ENCODE measurements at places on chromosomes 7 and 10.
A peak's percentile ranks its signal among the peaks of the same experiment; 100 is the strongest.

GRCh38 chr7:69602522-69602921 is 4.2 kb downstream of the AUTS2 start:
- no peak for DNase-seq

- DNase-seq, result no peak
These were observed 195.8 kb upstream of the FAM3C start for GRCh38 chr7:121591926-121592325.

GRCh38 chr7:135666156-135666555 is 3.8 kb downstream of the STMP1 start:
- DNase-seq, result no peak

GRCh38 chr7:128831994-128832879 is 2.0 kb downstream of the FLNC start:
- no peak for DNase-seq

GRCh38 chr10:12928571-12928970 is 72.9 kb downstream of the CCDC3 start:
- no peak for DNase-seq

DNA sequence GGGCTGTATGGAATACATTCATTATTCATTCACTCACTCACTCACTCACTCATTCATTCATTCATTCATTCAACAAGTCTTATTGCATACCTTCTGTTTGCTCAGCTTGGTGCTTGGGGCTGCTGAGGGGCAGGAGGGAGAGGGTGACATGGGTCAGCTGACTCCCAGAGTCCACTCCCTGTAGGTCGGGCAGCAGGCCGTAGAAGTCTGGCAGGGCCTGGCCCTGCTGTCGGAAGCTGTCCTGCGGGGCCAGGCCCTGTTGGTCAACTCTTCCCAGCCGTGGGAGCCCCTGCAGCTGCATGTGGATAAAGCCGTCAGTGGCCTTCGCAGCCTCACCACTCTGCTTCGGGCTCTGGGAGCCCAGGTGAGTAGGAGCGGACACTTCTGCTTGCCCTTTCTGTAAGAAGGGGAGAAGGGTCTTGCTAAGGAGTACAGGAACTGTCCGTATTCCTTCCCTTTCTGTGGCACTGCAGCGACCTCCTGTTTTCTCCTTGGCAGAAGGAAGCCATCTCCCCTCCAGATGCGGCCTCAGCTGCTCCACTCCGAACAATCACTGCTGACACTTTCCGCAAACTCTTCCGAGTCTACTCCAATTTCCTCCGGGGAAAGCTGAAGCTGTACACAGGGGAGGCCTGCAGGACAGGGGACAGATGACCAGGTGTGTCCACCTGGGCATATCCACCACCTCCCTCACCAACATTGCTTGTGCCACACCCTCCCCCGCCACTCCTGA is 2.4 kb downstream of the EPO start:
- no peak for DNase-seq

- DNase-seq, result no peak
These were observed 42.6 kb downstream of the CDK6 start for GRCh38 chr7:92793656-92794205.

- no peak for DNase-seq
These were observed 668.3 kb downstream of the IPMK start for GRCh38 chr10:57599440-57599839.

DNA sequence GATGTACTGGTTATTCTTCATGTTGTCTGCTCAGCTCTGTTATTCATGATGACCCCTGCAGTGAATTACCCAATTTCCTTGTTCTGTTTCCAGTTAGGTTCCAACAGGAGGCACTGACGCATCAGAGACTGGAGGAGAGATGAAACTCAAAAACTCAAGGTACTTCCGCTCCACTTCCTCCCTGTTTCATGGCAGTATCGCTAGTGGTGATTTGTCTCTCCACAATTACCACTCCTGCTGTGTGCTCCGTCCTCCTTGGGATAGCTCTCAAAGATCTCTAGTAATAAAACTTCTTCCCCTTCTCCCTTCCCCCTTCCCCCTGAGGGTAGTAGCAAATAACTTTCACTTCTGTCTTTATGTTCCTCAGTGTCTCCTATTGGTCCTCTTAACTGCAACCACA is 107.4 kb upstream of the ABCB5 start:
- DNase-seq, result no peak

DNA sequence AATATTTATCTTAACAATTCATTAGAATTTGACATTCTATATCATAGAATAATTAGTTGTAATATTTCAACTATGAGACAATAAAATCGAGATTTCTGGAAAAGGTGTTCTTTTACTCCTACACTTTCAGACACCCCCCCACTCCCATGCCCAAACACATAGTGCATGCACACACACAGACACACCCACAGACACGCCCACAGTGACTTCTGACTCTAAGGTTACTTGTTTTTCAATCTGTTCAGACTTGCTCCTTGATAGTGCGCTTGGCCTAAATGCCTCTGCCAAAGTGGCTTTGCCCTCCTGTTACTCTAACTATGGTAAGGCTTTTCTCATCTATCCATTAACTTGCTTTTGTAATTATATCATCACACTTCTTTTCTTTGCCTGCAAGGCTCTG is 144.0 kb upstream of the PPP1R3A start:
- DNase-seq, result no peak

DNA sequence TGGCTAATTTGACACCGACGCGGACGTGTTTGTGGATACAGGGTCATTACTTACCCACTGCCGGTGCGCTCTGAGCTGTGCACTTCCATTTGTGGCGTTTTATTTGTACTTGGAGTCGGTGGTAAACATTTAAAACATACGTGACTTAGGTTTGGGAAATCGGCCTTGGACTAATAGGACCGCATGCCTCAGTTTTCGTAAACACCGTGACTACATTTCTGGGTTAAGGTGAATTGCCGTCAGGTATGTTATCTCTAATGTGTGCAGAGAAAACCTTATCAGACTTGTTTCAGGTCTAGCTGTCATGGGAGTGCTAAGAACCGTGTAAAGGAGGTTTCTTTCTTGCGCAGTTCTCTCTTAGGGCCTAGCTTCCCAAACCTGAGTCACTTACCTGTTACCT is 51.7 kb upstream of the NCF1 start:
- DNase-seq, result no peak

- DNase-seq, result no peak
These were observed 81.5 kb downstream of the RHOBTB1 start for GRCh38 chr10:60862517-60862916.

- no peak for DNase-seq
These were observed 117.5 kb downstream of the CDK14 start for GRCh38 chr7:90713628-90714027.

GRCh38 chr10:91632671-91633550 is at the start of gene PPP1R3C:
TSS of gene PPP1R3C (minus strand) at chr10:91633071. CDS start at chr10:91632969, 102 bp downstream.
- DNase-seq, result no peak

GRCh38 chr7:27112955-27113949 is 10.8 kb upstream of the HOXA2 start:
- DNase-seq, result no peak

GRCh38 chr10:76492026-76492425 is 1060.6 kb downstream of the LRMDA start:
- DNase-seq, result peak; percentile 49

- no peak for DNase-seq
These were observed 60.7 kb upstream of the SLC13A1 start for GRCh38 chr7:123260428-123260960.

DNA sequence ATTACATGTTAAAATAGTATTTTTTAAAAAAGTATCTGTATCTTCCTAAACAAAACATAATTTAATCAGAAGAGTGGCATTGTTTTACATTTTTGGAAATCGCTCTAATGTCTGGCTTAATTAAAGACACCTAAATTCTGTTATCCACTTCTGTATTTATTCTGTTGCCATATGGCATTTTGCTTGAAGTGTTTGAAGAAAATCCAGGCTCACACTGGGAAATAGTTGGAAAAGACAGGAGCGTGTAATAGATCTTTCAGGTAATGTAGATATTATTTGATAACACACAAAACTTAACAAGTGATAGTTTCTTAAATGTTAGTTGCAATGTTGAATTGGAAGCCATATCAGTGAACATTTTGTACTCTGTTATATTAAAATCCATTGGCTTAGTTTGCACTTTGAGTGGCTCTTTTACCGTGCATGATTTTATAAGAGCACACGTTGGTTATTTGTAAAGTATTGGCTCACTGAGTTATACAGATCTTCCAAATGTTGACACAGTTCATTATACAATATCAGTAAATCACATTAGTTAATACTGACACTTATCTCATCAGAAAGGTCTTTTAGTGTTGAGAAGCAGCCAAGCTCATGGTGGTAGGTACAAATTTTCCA is 128.4 kb upstream of the NPVF start:
- DNase-seq, result no peak

DNA sequence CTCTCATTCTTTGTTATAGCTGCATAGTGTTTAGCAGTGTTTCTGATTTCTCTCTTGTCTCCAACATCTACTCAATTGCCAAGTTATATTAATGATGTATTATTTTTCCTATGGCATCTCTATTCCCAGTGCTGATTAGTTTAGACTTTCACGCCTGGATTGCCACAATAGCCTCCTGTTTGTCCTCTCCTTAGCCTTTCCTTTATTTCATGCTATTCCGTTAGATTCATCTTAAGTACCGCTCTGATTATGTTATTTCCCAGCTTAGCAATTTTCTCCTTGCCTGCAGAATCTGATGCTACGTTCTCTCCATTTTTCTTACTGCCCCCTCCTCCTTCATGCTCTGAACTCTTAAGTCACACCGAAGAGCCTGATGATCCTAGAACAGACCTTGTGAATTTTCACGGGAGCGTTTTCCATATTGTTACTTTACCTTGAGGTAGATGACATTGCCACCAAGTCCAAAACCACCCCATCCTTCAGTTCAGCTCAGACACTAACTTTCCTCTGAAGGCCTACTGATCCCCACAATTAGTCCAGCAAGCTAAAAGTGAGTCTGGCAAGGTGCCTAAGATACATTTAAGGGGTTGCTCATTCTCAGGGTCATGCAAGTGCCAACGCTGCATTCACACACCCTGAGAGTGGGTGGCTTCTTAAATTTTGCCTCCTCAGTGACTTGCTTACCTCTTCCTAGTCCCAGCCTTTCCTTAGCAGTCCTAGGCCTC is 6.6 kb upstream of the NRF1 start:
- no peak for DNase-seq

- DNase-seq, result no peak
These were observed 84.4 kb upstream of the SYPL1 start for GRCh38 chr7:106196460-106197021.

- no peak for DNase-seq
These were observed 804.6 kb upstream of the ZWINT start for GRCh38 chr10:57165671-57166070.

DNA sequence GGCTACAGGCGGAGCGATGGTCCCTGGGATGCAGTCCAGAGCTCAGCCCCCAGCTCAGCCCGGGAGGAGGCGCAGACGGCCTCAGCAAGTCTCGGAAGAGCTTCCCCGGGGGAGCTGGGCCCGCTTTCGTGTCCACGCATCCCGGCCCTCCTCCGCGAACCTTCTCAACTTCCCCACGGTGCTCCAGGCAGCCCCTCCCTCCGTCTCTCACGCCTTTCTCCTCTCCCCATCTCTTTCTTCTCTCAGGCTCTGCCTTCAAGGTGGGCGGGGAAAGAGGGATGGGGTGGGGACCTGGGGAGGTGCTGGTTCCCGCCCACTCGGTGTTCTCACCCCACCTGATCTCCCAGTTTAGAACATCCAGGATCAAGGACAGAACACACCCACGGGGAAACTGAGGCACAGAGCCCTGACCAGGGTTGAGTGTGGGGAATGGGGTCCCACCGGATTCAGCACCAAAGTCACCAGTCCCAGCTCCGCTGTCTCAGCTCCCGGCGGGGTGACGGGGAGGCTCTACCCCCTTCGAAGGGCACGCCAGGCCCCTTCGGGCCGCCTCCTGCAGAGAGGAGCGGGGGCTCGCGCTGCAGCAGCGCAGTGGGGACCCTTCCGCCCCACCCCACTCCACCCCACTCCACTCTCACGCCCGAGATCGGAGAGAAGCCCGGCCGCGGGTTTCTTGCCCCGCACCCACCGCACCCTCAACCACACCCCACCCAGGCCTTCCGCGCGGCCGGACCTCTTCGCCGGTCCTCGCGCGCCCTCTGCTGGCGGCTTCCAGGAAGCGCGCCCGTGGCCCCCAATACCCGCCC is 18.2 kb downstream of the POLL start:
- DNase-seq, result peak; percentile 18

GRCh38 chr7:35254496-35255442 is 869 bp upstream of the TBX20 start:
- no peak for DNase-seq

DNA sequence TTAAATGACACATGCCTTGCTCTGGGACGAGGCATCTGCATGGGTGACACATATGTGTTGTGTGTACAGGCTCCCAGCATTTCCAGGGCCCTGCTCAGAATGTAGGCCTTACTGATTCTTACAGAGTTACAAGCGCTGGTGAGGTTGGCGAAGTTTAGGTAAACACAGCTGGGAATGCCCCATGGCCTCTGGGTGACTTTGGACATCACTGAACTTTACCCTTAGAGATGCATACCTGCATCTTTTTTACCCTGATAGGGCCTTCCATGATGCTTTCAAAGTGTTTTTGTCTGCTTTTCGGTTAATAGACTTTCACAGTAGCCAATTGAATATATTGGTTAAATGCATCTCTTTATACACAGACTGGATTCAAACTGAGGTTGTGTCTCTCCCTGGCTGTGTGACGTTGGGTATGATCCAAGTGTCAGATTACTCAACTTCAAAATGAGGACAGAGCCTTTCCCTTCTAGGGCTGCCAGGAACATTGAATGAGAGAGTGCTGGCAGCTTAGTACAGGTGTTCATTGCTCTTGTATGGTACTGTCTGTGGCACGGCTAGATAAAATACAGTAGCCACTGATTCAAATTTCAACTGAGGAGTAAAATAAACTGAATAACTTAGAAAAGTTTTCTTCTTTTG is 29.5 kb downstream of the EGFR start:
- no peak for DNase-seq

- no peak for DNase-seq
These were observed 9.2 kb downstream of the SGMS1 start for GRCh38 chr10:50614444-50615137.

DNA sequence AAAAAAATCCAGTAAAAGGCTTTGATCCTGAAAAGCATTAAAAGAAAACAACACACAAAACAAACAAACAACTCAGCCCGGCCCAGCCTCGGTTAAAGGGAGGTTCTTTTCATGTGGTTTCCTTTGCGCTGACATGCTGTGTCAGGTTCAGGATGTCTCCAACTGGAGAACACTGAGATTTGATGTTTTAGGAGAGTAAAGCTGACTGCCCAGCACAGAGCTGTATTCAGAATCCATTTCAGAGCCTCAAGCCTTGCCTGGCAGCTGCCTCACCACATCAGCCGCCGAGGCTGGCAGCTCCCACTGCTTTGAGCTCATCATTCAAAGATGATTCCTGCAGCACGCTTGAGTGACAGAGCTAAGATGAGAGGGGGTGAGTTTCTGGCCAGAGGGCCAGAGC is 205.8 kb upstream of the LYZL1 start:
- DNase-seq, result peak; percentile 35

All from smooth muscle cell of the brain vasculature (primary cell).